ENCODE measurements at places on chromosomes 2 and 18.

GRCh38 chr2:156333951-156334495, 1.5 kb upstream of the NR4A2 start:
- DNase-seq, result peak; percentile 71

- DNase-seq, result no peak
These were observed 52.0 kb upstream of the TRIM43 start for GRCh38 chr2:95539836-95540235.

DNA sequence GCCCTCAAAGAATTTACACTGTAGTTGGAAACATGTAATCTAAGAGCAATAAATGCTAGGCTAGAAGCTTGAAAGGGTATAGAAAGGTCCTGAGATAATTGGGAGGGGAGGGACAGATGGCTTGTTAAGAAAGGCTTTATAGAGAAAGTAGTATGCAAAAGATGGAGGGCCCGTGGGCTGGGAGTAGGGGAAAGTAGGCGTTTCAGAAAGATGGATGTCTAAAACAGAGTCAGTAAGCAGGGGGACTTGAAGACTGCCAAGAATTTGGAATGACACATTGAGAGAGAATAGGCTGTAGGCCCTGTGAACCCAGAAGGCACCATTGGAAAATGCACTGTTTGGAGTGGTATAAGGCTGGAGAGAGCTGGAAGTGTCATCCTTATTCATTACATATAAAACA, 822 bp downstream of the PSMG2 start:
- no peak for DNase-seq

DNA sequence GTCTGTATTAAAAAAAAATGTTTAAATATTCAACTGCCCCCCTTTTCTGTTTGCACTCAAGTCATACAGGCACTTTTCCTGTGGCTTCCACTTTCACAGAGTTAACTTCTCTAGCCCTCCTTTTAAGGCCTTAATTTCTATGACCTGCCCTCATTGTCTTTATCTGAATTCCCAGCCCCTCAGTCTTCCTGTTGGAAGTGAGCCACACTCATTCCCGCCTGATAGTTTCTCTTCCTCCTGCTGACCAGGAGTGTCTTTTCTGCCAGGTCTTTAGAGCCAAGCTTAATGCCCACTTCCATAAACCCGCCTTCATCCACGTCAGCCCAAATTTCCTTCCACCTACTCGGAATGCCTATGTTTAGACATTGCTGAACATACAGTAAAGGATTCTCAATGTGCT, 10.5 kb downstream of the COPS8 start:
- DNase-seq, result no peak

All from CD8-positive, alpha-beta T cell (primary cell).